Activated CD4-positive, alpha-beta T cell treated with anti-CD3 and anti-CD28 coated beads, Interleukin-2, amount 50 U/mL, for 16 hours (primary cell): ENCODE measurements at places on chromosomes 2 and 18.

DNA sequence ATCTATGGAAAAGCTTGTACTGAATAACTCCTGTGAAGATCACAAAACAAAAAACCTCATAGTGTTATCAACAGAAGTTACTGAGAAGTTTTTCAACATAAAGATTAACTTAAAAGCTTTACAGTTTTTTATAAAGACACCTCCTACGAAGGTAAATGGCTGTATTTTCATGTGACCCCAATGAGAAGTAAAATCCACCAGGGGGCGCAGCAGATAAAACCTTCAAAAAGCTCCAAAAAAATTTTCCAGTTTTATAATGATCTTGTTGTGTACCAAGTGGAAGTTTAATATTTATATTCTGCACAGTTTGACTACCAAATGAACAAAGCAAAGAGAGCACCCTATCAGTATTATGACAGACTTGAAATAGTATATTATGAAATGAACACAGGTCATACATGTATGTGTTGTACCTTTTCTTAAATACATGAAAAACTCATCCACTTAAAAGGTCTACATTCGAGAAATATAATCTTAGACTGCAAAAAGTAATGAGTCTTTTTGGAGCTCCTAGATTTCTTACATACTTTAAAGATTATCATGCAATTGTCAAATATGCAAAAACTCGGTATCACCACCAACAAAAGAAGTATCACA is 38.5 kb downstream of the PNO1 start:
- peak; percentile 45 for DNase-seq

GRCh38 chr18:57755473-57756067 is 47.5 kb downstream of the ATP8B1 start:
- DNase-seq = no peak

DNA sequence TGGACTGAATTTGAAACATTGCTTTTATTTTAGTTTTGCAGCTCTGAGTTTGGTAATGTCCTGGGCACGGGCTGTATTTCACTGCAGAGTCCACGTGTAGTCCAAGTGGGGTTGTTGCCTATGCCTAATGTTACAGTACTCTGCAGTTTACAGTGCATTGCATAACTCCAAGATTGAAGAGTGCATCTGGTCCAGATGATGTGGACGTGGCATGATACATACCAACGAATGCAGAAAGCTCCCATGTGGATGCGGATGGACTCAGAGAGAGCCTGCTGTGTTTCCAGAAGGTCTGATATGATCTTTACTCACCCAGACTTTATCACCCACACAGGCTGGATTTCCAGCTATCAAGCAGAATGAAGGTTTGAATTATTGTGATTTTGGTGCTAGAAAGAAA is 44.4 kb upstream of the CCDC68 start:
- no peak for DNase-seq

GRCh38 chr2:227661025-227661649 is 5.5 kb upstream of the SCYGR5 start:
- DNase-seq = no peak

DNA sequence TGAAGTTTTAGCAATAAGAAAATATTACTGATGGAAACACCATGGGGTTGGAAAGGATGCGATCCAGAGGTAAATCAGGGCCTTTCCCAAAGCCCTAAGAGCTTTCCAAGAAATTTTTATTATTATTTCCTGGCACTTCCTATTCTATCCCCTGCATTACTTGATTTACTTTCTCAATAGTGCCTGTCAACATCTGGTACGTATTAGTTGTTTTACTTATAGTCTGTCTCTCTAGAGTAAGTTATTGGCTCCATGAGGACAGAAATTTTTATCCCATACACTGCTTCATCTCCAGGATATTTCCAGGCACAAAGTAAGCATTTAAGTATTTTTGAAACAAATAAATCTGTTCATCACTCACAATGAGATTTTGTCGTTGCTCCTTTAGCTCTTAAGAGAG is 18.1 kb downstream of the PPP4R1 start:
- DNase-seq = no peak

GRCh38 chr2:132720393-132720792 is 50.4 kb upstream of the LYPD1 start:
- no peak for DNase-seq

GRCh38 chr18:23743733-23744333 is 54.6 kb downstream of the LAMA3 start:
- no peak for DNase-seq

DNA sequence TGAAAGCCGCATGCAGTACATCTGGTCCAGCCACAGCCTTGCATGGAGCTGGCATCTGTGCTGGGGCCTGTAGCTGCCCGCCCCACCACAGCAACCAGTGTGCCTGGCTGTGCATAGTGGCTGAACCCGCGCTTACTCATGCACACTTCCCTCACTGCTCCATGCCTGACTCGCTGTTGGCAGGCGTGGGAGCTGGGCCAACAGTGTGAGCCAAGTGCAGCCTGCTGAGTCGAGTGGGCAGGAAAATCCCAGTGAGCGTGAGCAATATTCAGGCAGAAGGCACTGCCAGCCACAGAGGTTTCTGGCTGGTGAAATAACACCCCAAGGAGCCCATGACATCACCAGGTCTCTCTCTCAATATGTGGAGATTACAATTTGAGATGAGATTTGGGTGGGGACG is 1674.1 kb upstream of the TMEFF2 start:
- DNase-seq = no peak

GRCh38 chr2:207768168-207768865 is 1.4 kb downstream of the FZD5 start:
- DNase-seq = peak; percentile 34

- DNase-seq = peak; percentile 81
Measured at GRCh38 chr2:120177001-120177621, 46.1 kb downstream of the TMEM185B start.

DNA sequence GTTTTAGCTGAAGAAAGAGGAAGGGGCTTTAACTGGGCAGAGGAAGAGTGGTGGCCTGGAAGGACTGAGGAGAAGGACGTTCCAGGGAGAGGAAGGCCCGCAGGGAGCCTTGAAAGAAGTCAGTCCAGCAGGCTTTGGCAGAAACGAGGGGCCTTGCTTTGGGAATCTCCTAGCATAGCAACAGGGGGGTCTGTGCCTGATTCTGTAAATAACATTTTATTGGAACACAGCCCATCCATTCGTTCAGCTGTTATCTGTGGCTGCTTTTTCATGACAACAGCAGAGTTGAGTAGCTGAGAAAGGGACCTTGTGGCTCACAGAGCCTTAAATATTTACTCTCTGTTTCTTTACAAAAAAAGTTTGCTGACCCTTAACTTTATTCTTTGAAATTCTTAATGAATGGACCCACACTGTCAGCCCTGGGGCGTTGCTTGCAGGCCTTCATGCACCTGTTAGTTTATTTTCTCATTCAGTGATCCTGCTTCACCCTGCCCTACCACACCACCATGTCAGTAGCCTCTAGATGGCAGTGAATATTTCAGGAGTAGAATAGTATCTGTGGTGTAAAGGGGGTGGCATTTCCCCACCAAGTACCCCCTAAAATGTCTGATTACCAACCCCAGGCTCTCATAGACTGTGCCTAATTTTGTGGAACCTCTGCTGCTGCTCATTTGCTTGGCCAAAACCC is 61.0 kb downstream of the MGAT5 start:
- DNase-seq = no peak

DNA sequence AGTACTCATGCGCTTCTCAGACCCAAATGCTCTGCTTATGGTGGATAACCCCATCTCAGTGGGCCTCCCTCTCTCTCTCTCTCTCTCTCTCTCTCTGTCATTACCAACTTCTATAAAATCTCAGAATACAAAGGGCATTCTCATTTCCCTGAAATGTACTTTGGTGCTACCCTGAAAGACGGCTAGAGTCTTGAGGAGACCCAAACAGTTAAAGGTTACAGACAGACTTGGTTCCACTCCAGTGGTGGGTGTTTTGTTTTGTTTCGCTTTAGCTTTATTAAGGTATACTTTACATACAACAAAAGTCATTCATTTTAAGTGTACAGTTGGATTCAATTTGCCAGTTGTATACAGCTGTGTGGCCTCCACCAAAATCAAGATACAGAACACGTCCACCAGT is 60.9 kb downstream of the BCL11A start:
- DNase-seq = no peak

GRCh38 chr18:8349608-8350323 is 259.5 kb upstream of the RAB12 start:
- DNase-seq = no peak

- no peak for DNase-seq
Measured at GRCh38 chr2:231238689-231239088, 40.3 kb downstream of the ARMC9 start.

GRCh38 chr2:222916229-222917197 is 55.7 kb downstream of the ACSL3 start:
- no peak for DNase-seq

DNA sequence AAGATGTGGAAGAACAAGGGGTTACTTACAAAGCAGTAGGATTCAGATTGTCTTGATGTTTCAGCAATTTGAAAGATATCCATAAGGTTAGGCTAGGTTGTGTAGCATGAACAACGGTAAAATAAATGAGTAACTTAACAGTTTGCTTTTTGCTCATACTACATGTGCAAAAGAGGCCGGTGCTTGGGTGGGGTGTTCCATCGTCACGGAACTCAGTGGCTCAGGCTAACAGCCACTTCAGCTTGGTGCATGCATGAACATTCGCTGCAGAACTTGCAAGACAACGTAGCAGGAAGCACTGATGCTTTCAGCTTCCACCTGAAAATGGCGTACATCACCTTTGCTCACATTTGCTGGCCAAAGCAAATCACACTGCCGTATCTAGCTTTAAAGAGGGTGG is 407.3 kb upstream of the CDH20 start:
- no peak for DNase-seq

GRCh38 chr18:42640160-42640559 is 475.3 kb downstream of the RIT2 start:
- no peak for DNase-seq
